Small intestine (tissue), 16 donors: ENCODE measurements at places on chromosomes 2 and 18.
A peak's percentile ranks its signal among the peaks of the same experiment; 100 is the strongest.

DNA sequence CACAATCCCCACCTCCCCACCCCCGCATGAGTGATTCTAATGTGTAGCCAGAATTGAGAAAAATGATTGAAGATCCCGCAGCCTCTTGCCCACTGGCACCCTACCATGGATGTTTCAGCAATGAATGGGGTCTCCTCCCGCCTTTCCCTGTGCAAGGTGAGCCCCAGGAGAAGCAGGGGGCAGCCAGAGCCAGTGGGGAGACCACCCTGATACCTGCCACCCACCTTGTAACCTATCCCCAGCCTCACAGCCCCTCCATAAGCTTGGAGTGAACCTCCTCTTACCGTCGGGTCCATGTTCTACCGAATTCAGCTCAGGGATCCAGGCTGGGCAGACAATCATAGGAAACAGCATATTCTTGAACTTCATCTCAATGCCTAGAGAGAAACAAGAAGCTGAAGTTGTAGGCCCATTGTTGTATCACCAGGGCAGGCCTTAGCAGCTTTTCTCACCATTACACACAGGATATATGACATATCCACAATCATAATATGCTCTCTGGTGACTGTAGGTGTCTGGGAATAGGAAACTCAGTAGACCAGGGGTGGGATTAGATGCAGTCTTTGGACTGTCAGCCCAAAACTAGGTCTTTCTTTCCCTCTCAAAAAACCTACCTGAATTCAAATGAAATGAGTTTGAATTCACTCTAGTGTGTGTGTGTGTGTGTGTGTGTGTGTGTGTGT, 30.9 kb downstream of the XDH start:
- H3K4me1 ChIP-seq, result peaks cover 11% of the 10 kb centered on the region
- no peaks in the 10 kb centered on the region for H3K27me3 ChIP-seq
- no peak for DNase-seq

- H3K36me3 ChIP-seq, result no peaks in the 10 kb centered on the region
- DNase-seq, result no peak
- no peak overlapping the region for H3K4me3 ChIP-seq
- no peaks in the 10 kb centered on the region for H3K27me3 ChIP-seq
- no peak overlapping the region for H3K27ac ChIP-seq
- no peaks in the 10 kb centered on the region for H3K4me1 ChIP-seq
Measured at GRCh38 chr18:78416853-78417252, 562.8 kb upstream of the SALL3 start.

GRCh38 chr18:32775628-32776027, 2.8 kb upstream of the KLHL14 start:
- no peak for DNase-seq
- peaks cover 6% of the 10 kb centered on the region for H3K4me1 ChIP-seq
- no peaks in the 10 kb centered on the region for H3K36me3 ChIP-seq
- H3K27me3 ChIP-seq, result no peaks in the 10 kb centered on the region

DNA sequence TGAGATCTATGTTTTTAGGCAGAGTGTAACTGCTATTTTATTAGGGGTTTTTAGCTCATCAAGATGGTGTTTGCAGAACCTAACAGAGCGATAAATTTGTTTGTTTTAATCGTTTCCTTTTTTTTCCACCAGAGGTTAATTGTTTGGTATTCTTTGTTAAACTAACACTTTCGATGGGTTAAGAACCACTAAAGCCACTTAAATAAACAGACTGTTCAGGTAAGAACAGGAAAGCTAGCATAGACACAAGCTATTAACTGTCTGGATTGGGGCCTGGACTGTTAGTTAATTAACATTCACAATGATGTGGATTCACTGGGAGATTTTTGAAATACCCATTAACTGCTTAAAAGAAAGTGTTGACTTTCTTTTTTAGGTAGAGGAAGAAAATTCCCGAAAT, 209.0 kb upstream of the COPS8 start:
- no peak overlapping the region for H3K27ac ChIP-seq
- no peaks in the 10 kb centered on the region for H3K27me3 ChIP-seq
- no peak overlapping the region for H3K4me3 ChIP-seq
- no peak for DNase-seq

GRCh38 chr2:220433131-220433530, 805.7 kb downstream of the SLC4A3 start:
- H3K4me3 ChIP-seq, result no peak overlapping the region
- H3K4me1 ChIP-seq, result no peaks in the 10 kb centered on the region
- no peak overlapping the region for H3K27ac ChIP-seq
- no peak for DNase-seq
- H3K27me3 ChIP-seq, result no peaks in the 10 kb centered on the region

DNA sequence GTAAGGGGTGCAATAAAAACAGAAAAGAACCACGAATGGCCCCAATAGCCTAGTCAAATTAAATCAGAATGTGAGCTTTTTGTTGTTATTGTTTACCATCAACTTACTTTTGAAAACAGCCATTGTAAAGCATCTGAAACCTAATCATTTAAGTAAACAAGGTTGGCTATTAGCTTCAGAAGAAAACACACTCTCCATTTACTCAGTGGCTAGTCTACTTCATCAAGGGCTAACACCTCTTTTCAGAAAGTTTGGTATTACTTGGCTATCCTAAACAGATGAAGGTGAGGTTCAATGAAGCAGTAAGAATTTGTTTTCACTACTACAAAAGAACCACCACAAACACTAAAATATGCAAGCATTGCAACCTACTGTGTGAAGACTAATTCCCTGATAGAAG, 398.0 kb downstream of the CDH2 start:
- no peak overlapping the region for H3K4me3 ChIP-seq
- H3K36me3 ChIP-seq, result no peaks in the 10 kb centered on the region
- H3K4me1 ChIP-seq, result no peaks in the 10 kb centered on the region
- DNase-seq, result no peak

DNA sequence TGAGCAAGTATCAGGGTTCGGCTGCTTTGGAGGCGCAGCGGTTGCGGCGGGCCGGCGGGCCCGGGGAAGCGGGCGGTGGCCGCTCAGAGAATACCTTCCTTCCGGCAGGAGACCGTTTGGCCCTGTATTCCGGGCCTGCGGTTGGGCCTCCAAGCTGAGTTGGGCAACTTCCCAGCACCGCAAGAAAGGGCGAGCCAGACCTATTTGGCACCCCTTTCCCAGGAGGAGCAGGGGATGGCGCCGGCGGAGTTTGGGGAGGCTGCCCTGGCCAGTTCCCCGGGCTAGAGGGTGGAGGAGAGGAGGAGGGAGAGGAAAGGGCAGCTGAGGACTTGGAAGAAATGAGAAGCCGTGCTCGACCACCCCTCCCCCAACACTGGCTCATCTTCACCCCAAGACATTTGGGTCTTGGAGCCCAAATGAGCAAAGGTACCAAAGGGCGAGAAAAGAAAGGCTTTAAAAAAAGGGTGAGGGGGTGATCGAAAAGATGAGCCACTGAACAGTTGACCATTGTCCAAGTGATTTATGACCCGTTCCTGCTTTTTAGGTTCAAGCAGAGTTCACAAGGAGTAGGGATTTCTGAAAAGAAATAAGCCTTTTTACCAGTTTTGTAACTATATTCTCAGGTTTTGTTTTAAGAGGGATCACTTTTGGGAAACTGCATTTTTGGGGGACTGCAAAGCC, 8.4 kb downstream of the HOXD3 start:
- H3K4me1 ChIP-seq, result no peaks in the 10 kb centered on the region
- H3K27me3 ChIP-seq, result peaks cover 49% of the 10 kb centered on the region
- H3K27ac ChIP-seq, result no peak overlapping the region
- no peaks in the 10 kb centered on the region for H3K36me3 ChIP-seq
- DNase-seq, result no peak
- no peak overlapping the region for H3K4me3 ChIP-seq

DNA sequence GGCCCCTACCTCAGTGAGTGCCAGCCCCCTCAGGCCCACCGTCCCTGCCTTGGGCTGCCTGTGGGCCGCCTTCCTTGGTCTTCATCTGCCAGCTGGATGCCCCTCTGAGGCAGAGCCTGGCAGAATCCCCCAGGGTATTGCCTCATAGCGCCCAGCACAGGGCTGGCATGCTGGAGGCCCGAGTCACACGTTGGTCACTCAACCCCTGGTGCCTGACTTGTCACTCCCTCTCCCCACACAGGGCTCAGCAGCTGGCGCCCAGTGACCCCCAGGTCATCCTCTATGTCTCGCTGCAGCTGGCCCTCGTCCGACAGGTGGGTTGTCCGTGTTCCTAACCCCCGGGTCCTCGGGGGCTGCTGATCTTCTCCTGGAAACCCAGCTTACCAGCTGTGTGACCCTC, 108.4 kb upstream of the MCFD2 start:
- no peaks in the 10 kb centered on the region for H3K4me1 ChIP-seq
- no peak overlapping the region for H3K27ac ChIP-seq
- H3K4me3 ChIP-seq, result no peak overlapping the region
- H3K27me3 ChIP-seq, result no peaks in the 10 kb centered on the region

DNA sequence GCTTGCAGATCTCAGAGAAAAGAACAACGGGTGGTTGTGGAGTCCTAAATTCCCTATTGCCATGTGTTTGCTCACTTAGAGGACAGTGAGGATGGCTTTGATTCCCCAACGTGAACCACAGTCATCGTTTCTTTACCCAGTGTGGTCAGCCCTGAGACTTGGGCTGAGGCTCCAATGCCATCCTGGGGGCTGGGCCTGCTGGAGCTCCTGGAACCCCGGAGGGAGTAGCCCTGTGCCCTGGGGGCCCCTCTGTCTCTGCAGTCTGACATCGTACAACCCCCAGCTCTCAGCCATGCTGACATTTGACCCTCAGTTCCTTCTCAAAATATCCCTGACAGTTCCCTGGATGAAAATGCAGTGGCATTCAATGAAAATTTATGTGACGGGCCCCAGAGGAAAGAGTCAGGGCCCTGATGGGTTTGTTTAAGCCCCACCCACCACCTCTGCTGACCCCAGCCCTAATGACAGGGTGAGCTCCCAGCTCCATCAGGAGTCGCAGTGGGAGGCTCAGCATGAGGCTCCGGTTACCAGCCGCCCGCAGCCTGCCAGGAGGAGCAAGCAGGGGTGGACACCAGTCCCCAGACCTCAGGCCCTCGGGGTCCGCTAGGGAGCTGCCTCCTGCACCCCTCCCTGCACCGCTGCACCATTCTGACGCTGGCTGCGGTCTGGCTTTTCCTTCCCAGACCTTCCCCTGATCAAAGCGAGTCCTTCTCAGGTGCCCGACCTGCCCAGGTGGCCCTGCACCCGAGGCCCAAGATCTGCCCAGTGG, 120.9 kb downstream of the TWIST2 start:
- no peaks in the 10 kb centered on the region for H3K4me1 ChIP-seq
- no peaks in the 10 kb centered on the region for H3K27me3 ChIP-seq
- no peak overlapping the region for H3K27ac ChIP-seq
- no peak overlapping the region for H3K4me3 ChIP-seq

DNA sequence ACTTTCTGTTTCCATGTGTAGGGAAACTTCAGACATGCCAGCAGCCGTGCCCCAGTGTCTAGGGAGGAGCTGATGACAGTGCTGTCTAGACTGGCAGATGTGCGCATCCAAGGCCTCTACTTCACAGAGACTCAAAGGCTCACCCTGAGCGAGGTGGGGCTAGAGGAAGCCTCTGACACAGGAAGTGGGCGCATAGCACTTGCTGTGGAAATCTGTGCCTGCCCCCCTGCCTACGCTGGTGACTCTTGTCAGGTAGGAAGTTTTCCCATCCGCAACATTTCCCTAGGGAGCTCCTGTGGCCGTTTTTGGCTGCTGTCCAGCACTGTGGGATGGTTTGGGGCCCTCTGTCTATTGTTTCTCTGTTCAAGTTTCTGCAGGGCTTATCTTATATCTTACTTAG, 143.1 kb upstream of the TTC39C start:
- no peak for DNase-seq
- H3K4me1 ChIP-seq, result peaks cover 5% of the 10 kb centered on the region
- H3K27ac ChIP-seq, result peak overlapping the region; percentile 77
- H3K36me3 ChIP-seq, result no peaks in the 10 kb centered on the region
- no peak overlapping the region for H3K4me3 ChIP-seq

DNA sequence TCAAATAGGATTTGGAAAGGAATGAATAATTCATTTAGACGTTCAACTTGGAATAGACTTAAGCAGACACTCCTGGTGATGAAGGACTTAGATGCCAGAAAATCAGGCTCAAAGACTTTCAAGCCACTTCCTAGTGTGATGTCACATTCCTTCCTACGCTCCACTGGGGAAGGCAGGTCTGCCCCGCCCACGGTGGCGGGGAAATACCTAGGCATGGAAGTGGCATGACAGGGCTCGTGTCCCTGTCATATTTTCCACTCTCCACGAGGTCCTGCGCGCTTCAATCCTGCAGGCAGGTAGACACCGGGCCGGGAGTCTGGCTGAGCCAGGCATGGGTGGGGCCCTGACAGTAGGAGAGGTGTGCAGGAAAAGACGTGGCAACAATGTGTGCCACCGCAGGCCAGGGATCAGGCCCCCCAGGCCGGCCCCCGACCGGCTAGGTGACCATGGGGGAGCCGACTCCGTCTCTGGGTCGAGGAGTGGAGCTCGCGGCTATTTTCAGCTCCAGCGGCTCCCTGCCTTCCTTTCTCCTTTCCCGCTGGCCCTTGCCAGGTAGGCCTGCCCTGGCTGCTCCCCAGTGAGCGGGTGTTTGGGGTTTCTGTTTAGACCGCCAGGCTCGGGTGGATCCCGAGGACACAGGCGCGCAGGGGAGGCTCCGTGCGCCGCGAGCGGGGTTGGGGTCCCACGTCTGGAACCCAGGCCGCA, at the start of gene IL1RL2:
Gene IL1RL2 (plus strand): TSS at position 233 of the 705 bp plus-strand sequence. CDS start 845 bp downstream, outside the sequence.
- H3K36me3 ChIP-seq, result no peaks in the 10 kb centered on the region
- peaks cover 25% of the 10 kb centered on the region for H3K27me3 ChIP-seq
- peak; percentile 34 for DNase-seq
- H3K27ac ChIP-seq, result peak within 1 kb of the TSS; percentile 7
- H3K4me1 ChIP-seq, result no peaks in the 10 kb centered on the region
- peak within 1 kb of the TSS; percentile 42 for H3K4me3 ChIP-seq

- DNase-seq, result no peak
- no peak overlapping the region for H3K27ac ChIP-seq
- H3K36me3 ChIP-seq, result no peaks in the 10 kb centered on the region
- no peaks in the 10 kb centered on the region for H3K27me3 ChIP-seq
- no peak overlapping the region for H3K4me3 ChIP-seq
- H3K4me1 ChIP-seq, result no peaks in the 10 kb centered on the region
Measured at GRCh38 chr2:233686928-233687327, 5.2 kb downstream of the UGT1A7 start.

- peaks cover 6% of the 10 kb centered on the region for H3K4me1 ChIP-seq
- DNase-seq, result no peak
- no peaks in the 10 kb centered on the region for H3K27me3 ChIP-seq
Measured at GRCh38 chr2:73970141-73970803, 14.4 kb upstream of the TET3 start.

GRCh38 chr2:189821953-189822748, 37.9 kb downstream of the PMS1 start:
- no peak overlapping the region for H3K4me3 ChIP-seq
- no peaks in the 10 kb centered on the region for H3K27me3 ChIP-seq
- H3K36me3 ChIP-seq, result no peaks in the 10 kb centered on the region
- DNase-seq, result no peak

- H3K36me3 ChIP-seq, result no peaks in the 10 kb centered on the region
- H3K27ac ChIP-seq, result no peak overlapping the region
- DNase-seq, result peak; percentile 87
- no peak overlapping the region for H3K4me3 ChIP-seq
Measured at GRCh38 chr2:64646007-64646880, 7.5 kb downstream of the SERTAD2 start.
